Activated CD8-positive, alpha-beta T cell treated with anti-CD3 and anti-CD28 coated beads for 36 hours (primary cell): ENCODE measurements at places on chromosomes 3 and 15.

- DNase-seq = no peak
Measured at GRCh38 chr3:113218681-113219045, 7.3 kb downstream of the BOC start.

- peak; percentile 12 for DNase-seq
Measured at GRCh38 chr3:36864180-36865053, 80.4 kb downstream of the TRANK1 start.

GRCh38 chr15:40274350-40275274, 8.3 kb downstream of the ANKRD63 start:
- peak; percentile 89 for DNase-seq

GRCh38 chr3:53287131-53287629, 31.4 kb upstream of the TKT start:
- peak; percentile 33 for DNase-seq

- DNase-seq = no peak
Measured at GRCh38 chr15:73438651-73439050, 4.3 kb upstream of the REC114 start.

GRCh38 chr3:42711491-42712343, 9.1 kb upstream of the HHATL start:
- no peak for DNase-seq

DNA sequence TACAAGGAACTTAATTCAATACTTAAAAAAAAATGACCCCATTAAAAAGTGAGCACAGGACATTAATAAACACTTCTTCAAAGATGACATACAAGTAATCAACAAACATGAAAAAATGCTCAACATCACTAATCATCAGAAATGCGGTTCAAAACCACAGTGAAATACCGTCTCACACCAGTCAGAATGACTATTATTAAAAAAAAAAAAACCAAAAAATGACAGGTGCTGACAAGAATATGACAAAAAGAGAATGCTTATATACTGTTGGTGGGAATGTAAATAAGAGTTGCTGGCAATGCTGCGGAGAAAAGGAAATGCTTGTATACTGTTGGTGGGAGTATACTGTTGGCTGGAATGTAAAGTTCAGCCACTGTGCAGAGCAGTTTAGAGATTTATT, 358.3 kb upstream of the CBLB start:
- DNase-seq = no peak

- no peak for DNase-seq
Measured at GRCh38 chr15:31609258-31609681, 282.6 kb downstream of the KLF13 start.

GRCh38 chr3:99521551-99521950, 116.8 kb upstream of the COL8A1 start:
- no peak for DNase-seq

DNA sequence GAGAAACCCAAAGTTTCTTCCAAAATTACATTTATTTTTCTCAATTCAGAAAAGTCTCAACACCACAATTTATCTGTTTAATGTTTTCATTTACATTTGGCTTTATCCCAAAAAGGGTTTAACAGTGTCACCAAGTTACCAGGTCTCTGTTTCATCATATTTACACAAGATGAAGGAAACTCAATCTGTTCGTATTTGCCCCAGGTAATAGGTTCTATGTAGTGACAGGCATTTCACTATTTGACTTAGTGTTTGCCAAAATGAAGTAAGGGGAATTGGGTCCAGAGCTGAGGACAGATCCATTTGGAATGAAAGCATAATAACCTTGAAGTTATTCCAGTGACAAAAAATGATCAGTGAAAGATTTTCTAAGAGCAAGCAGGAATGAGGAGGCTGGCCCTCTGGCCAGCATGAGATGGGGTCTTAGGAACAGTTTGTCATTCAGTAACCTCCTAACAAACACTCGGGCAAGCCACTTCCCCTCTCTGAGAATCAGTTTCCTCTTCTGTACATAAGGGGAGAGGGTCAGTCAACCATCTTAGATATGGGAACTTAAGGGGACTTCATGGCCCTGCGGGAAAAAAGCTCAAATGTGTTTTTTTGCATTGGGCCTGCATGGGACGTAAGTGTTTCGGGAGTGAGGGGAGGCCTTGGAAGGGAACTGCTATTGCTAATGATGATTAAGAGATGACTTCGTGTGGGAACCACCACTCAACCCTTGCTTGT, 31.8 kb downstream of the UMPS start:
- no peak for DNase-seq

GRCh38 chr3:57234613-57235575, 7.4 kb downstream of the APPL1 start:
- no peak for DNase-seq

GRCh38 chr3:45572755-45573154, 21.8 kb upstream of the LIMD1 start:
- DNase-seq = no peak

- no peak for DNase-seq
Measured at GRCh38 chr3:154967090-154967489, 113.0 kb upstream of the MME start.

- DNase-seq = no peak
Measured at GRCh38 chr3:114319453-114319852, 25.6 kb downstream of the TIGIT start.

DNA sequence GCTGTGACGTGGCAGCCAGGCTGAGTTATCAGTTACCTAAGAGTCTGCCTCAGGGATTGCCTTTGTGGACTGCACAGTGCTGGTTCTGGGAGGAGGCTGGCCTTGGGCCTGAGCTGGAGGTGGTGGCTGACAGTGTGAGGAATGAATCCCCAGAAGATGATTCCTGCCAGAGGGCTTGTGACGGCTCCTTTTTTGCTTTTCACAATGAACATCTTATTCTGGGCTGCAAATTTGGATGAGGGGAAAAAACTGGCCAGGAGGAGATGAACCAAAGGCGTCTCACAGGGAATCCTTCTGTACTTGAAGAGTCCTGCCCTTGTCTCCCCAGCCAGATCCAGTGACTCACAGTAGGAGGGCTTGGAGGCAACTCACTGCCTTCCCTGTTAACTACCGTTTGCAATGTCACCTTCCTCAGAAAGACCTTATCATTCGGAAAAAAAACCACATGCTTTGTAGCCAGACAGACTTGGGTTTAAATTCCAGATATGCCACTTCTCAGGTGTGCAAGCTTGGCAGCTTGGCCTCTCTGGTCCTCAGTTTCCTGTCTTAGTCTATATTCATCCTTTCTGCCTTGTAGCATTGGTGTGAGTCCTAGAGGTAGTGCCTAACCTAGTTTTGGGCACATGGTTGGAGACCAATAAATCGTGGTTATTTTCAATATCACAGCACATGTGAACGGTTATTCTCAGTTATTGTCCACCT, 19.1 kb downstream of the ST6GAL1 start:
- DNase-seq = no peak

DNA sequence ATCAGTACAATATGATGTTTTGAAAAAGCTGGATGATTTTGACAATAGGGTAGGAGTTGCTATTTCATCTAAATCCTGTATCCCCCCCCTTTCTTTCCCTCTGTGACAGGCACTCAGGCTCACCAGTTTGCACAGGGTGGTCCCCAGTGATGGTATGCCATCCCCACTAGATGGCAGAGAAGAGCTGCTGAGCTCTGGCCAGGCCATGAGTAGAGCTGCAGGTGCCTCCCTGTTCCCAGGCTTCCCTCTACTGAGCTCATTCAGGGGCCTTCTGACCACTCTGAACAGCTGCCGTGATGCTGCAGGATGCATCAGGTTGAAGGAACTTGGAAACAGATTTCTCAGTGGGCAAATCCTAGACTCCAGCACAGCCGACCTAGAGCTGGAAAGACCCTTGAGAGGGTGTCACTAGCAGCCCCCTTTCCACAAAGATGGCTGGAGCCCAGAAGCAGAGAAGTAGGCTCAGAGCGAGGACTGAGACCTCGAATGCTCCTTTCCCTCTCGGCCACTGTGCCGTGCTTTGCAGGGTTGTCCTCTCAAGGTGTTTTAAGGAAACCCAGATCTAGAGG, 45.1 kb downstream of the EFCAB12 start:
- peak; percentile 67 for DNase-seq

- DNase-seq = peak; percentile 13
Measured at GRCh38 chr15:39887832-39888231, 32.2 kb downstream of the GPR176 start.

DNA sequence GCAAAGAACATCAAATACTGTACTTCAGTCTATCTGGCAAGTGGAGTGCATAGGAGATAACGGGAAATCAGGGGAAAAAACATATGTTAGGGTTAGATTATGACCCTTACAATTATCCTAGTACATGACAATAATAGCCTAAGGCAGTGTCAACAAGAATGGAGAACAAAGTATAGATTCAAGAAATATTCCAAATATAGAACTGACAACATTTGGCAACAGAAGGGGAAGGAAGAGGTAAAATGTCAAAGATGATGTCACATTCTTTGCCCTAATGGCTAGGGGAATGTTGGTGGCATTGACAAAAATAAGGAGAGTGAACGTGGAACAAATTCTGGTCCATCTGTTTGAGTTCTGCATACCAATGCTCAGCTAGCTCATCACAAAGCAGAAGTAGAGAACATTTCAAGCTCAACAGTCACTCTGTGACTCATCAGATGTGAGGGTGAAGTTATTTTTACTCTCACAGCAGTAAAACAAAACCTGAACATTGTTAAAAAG, 15.5 kb upstream of the ATP8B4 start:
- DNase-seq = no peak

GRCh38 chr15:81947548-81947947, 98.3 kb downstream of the MEX3B start:
- DNase-seq = no peak

GRCh38 chr15:25695875-25696760, 167.0 kb downstream of the ATP10A start:
- no peak for DNase-seq

GRCh38 chr3:176469694-176470205, 727.5 kb downstream of the TBL1XR1 start:
- DNase-seq = no peak

- no peak for DNase-seq
Measured at GRCh38 chr3:13007251-13007941, 65.8 kb downstream of the IQSEC1 start.

GRCh38 chr3:101036213-101036618, 43.0 kb upstream of the ABI3BP start:
- DNase-seq = no peak

DNA sequence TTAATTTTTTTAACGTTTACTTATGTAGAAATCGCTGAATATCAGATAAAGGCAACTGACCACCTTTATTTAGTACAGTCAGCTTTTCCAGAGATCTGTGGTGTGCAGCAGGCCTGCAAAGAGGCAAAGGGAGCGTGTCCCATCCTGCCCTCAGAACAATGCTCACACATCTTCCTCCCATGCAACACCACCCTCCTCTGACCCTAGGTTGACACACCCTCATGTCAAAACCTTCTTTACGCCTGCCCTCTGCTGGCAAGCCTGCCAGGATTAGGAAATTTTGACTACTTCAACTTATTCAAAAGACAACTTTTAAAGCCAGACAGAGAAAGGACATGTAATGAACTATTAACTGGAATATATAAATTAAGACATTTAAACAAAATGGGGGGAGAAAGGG, 513.7 kb downstream of the FOXP1 start:
- DNase-seq = peak; percentile 88

DNA sequence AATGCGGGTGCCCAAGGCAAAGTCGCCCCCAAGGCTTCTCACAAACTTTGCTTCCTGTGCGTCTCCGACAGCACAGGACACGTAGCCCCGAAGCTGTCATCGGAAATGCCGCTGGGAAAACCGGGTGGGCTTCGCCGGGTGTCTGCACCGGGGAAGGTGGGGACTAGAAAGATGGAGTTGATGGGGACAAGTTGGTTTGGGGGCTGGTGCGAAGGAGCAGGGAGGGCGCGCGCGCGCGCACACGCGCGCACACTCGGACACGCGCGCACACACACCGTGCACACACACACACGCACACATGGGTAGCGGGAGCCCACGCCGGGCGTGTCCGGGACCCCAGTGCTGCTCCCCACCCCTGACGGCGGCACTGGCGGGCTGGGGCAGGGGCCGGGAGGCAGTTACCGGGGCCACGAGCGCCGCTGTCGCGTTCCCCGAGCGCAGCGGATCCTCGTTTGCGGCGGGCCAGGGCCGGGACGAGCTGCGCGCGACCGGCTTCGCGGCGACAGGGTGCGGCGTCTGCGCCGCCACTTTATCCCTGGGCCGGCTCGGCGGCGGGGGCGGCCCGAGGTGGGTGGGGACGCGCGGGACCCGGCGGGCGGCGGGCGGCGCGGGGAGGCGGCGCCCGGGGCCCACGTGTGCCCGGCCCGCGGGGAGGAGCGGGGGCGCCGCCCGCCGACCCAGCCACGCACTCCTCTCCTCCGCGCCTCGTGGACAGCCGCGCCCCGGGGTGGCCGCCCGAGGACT, 539 bp upstream of the MGLL start:
- peak; percentile 33 for DNase-seq

GRCh38 chr15:87817553-87817952, 439.0 kb downstream of the NTRK3 start:
- no peak for DNase-seq

GRCh38 chr3:8777978-8778267, 8.5 kb upstream of the OXTR start:
- no peak for DNase-seq

DNA sequence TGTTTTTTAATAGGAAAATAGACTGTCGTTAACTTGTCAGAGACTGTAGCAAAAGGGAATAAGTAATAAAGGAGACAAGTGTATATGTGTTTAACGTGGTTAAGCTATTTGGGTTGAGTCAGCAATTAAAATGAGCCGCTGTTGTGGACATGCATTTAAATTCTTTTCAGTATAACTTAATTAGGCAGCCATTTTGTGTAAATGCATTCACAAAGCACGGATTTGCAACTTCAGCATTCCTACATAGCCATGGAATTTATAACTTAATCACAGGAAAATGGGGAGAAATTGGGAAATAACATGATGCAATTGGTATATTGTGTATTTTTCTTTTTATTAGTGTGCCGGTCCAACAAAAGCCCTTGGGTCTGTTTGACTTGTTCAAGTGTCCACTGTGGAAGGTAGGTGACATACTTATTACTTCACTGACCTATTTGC, 27.9 kb downstream of the USP3 start:
- no peak for DNase-seq

DNA sequence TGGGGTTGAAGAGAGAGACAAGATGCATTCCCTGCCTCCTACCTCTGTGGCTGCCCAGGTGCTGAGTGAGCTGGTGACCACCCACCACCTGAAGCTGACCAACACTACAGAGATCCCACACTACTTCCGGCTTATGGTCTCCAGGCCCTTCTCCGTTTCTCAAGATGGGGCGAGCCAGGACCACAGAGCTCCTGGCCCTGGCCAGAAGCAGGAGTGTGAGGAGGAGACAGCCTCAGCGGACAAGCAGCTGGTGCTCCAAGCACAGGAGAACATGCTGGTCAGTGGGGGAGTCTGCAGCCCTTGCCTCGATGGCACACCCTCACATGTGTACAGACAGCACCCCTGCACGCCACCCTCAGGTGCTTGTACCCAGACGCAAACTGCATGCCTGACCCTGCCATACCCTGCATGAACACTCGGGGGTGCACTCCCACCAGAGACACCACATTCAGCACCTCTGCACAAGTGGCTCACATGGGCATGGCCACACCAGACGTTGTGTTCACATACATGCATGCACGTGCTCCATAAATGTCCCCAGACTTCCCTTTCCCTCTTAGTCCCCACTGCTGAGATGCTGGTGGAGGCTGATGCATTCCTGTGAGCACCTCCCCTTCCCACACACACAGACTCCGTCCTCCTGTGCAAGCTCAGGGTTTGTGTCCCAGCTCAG, 19.0 kb downstream of the ACAA1 start:
- peak; percentile 87 for DNase-seq

GRCh38 chr15:29818141-29818540, 4.1 kb downstream of the TJP1 start:
- no peak for DNase-seq

- no peak for DNase-seq
Measured at GRCh38 chr3:129483870-129484269, 43.8 kb downstream of the IFT122 start.

GRCh38 chr3:188972310-188972709, 199.5 kb upstream of the TPRG1 start:
- no peak for DNase-seq
